ENCODE measurements at places on chromosomes 5 and 9.

DNA sequence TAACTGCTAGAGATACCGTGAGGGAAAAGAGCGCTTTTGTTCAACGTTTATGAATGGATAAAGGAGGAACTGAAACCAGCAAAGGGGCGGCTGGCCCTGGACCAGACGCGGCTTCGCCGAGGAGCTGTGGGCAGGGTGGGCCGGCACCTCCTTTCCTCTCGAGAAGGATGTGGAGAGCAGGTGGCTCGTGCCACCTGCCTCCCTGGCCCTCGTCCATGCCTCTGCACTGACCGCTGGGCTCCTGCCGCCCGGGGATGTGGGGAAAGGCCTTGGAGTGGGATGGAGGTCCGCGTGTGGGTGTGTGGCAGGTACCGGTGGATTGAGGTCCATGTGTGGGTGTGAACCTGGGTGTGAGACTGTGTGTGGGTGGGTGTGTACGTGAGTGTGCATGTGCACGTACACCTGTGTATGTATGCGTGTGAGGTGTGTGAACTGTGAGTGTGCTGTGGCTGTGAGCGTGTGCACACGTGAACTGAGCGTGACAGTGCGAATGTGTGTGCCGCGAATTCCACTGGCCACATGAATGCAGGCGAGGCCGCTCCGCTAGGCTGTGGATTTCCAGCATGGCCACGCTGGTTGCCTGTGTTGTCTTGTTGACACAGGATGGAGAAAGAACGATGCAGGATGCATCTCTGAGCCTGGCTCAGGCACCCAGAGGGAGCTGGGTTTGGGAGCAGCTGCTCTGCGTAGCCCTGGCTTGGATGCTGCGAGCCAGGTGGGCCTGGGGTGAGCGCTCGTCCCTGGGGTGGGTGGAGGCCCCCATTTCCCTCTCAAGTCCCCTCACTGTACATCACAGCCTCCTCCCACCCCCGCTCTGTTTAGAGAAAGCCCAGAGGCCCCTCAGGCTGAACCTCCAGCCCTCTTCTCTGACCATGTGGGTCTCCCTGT, 4.4 kb upstream of the CEP72 start:
- DNase-seq: no peak

- DNase-seq: no peak
Measured at GRCh38 chr5:148626986-148627385, 27.3 kb downstream of the HTR4 start.

GRCh38 chr5:88089719-88090390, 178.8 kb downstream of the TMEM161B start:
- DNase-seq: no peak

- no peak for DNase-seq
Measured at GRCh38 chr9:136606687-136607333, 55.9 kb upstream of the EGFL7 start.

- no peak for DNase-seq
Measured at GRCh38 chr9:81851340-81851739, 76.9 kb upstream of the SPATA31D4 start.

DNA sequence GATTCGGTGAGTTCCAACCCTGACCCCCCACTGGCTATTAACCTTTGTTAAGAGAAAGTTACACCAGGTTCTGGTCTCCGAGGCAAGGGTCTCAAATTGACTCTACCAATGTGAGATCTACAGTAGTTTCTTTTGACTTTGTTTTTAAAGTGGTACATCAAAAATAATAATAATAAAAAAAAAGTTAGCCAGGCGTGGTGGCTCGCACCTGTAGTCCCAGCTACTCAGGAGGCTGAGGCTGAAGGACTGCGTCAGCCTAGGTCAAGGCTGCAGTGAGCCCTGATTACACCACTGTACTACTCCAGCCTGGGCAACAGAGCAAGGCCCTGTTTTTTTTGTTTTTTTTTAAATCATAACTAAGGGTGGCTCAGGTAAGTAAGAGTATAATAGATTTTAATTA, 1.0 kb upstream of the KLF9 start:
- DNase-seq: no peak

GRCh38 chr5:166860426-166860825, 1431.0 kb upstream of the WWC1 start:
- no peak for DNase-seq

DNA sequence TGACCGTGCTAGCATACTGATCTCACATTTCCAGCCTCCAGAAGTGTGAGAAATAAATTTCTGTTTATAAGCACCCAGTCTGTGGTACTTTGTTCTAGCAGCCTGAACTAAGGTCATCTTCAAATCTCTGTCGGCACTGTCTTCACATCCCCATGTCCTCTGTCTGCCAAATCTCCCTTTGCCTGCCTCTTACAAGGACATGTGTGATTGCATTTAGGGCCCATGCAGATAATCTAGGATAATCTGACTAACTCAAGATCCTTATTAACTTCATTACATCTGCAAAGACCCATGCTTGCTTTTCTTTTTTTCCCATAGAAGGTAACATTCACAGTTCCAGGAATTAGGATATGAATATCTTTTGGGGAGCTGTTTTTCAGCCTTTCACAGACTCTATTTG, 132.7 kb downstream of the AOPEP start:
- DNase-seq: no peak

- no peak for DNase-seq
Measured at GRCh38 chr5:68187268-68188055, 28.1 kb upstream of the PIK3R1 start.

All from iPS DF 6.9 (cell line).